Right cardiac atrium (tissue), 5 donors: ENCODE measurements at places on chromosomes 16 and 17. TPM values are rescaled to one million over a fixed set of nuclear protein-coding genes. Genes with fewer than 3 reads are reported as not detected.

DNA sequence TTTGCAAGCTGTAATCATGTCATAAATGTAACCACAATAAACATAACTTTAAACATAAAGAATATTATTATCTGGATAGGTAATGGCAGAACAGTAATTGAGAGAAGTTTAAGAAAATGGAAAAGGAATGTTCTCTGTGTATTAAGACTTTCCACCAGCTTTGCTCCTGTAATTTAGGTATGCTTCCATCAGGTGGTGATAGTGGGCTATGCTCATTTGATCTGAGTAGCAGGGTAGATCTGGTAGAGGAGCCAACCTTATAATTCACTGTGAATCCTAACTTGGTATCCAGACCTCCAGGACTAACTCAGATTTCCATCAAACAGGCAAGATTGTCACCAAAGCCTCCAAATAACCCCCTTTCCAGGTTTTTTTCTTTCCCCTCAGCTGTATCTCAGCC is 137.9 kb upstream of the ZKSCAN2 start:
- no peak for DNase-seq

GRCh38 chr16:64035337-64035736 is 1086.5 kb downstream of the CDH11 start:
- no peak for DNase-seq

DNA sequence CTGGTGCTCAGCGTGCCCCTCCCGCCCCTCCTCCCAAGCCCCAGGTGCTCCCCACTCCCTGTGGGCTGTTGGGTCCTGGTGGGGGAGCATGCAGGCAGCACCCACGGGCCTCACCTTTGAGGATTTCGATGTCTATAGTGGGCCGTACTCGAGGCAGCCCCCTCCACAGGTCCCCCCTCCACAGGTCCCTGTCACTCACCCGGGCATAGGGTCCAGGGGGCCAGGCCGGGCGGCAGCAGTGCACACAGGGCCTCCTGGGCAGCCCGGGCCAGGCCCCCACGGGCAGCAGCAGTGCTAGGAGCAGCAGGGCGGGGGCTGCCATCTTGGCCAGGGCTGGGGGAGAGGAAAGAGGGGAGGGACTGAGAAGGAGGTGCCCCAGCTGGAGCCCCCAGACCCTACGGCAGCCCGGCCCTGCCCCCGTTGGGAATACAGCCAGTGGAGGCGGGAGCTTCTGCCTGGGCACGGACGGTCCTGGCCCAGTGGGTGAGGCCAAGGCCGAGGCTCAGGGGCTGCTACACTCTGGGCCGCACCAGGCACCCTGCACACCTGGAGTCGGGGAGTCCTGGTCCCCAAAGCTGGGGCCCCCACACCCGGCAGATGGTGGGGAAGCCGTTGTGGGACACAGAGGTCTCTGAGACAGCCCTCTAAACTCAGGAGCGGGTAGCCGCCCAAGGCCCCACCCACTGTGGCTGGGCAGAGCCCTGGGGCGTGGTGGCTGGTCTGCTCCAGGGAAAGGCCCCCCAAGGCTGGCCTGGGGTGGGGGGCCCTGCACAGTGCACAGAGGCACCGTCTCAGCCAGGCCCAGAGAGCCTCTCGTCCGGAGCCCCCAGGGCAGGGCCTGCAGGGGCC is 1.2 kb downstream of the C1QTNF8 start:
- no peak for DNase-seq

GRCh38 chr17:36036235-36036634 is 18.5 kb upstream of the CCL23 start:
- DNase-seq = no peak

DNA sequence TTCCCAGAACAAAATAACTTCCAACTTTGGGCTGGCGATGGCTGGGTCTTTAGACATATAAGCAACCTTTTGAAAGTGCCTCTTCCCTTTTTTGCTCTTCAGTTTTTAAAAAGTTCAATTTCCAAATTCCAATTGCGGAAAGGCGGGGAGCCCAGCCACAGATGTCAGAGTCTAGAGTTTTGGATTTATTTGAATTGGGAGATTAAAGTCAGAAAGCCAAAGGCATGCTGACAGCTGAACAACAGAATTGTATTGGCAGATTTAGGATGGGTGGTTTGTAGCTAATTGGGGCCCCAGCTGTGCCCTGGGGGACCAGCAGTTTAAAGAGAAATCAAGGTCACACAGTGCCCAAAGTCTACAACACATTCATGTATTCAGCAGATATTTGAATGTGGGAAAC is 10.5 kb downstream of the YPEL2 start:
- no peak for DNase-seq

DNA sequence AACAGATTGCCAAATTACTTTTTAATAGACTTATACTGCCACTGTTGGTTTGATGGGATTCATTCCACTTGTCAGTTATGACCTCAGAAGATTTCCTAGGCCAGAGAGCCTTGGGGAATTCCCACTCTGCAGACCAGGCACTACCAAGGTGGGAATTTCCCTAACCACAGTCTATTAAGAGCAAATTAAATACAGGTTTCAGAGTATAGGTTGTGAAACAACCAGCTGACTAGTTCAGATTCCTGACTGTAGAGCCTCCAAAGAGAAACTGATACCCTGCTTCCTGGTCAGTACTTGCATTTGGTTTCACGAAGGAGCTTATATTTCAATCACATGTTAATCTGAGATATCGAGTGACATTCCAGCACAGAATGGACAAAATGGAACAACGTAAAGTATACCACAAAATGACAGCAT is 186.5 kb downstream of the STX8 start:
- DNase-seq = no peak

DNA sequence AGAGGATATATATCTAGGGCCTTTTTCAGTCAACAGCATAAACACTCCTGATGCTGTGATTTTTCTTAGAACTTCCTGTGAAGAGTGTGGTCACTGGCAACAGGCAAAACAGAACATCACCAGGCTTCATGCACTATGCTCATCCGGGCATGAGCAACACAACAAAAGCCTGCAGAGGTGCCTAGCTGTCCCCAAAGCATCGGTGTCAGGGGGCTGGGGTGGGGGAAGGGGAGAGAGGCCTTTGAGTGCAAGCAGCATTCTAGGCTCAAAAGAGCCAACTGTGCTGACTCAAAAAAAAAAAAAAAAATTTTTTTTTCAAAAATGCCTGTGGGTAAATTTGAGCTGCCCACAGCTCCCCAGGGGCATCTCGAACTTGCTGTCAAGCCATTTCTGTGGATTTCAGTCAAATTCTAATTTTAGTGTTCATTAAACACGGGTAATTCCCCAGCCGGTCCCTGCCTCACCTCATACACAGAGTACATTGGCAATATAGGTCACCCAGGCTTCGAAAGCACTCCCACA is 194.6 kb upstream of the DYNLRB2 start:
- no peak for DNase-seq

The COG7 gene
- total RNA-seq = 11.7 TPM

- DNase-seq = no peak
Measured at GRCh38 chr16:3920206-3920605, 39.7 kb upstream of the CREBBP start.

- no peak for DNase-seq
Measured at GRCh38 chr17:58148609-58149008, 425 bp downstream of the OR4D1 start.

- DNase-seq = no peak
Measured at GRCh38 chr17:69630056-69630635, 215.6 kb downstream of the MAP2K6 start.

The ABCC11 gene
- 0.25 TPM for total RNA-seq

The CTF1 gene
- total RNA-seq = 9.6 TPM

The SULT1A4 gene
- total RNA-seq = 5.6 TPM
